ENCODE measurements at places on chromosomes 16 and 17.

- no peak for DNase-seq
Measured at GRCh38 chr17:64131606-64132270, 1.8 kb upstream of the ERN1 start.

- no peak for DNase-seq
Measured at GRCh38 chr16:30771726-30772125, 9.6 kb downstream of the RNF40 start.

DNA sequence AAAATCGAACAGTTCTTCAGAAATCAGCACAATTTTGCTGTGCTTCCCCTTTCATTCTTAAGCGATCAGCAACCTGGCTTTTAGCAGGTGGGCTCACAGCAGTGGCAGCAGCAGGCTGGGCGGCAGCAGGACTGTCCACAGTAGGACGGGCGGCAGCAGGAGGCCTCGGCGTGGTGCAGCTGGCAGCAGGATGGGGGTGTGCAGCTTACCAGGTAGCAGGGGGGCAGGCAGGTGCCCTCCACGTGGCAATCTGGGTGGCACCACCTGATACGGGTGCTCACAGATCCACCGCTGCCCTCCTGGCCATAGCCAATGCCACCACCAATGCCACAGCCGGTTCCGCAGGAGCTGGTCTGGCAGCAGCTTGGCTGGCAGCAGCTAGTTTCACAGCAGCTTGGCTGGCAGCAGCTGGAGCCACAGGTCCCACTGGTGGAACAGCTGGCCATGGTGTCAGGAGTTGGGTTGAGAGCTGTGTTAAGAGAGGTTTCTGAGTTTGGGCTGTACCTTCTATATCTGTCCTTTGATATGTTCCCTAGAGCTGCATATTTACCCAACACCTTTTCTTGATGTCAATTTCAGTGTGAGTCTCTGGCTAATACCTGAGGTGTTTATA, at the start of gene KRTAP1-4:
TSS of gene KRTAP1-4 (minus strand) at position 563 of the 613 bp plus-strand sequence. CDS start at position 446, 117 bp downstream.
- DNase-seq = no peak

DNA sequence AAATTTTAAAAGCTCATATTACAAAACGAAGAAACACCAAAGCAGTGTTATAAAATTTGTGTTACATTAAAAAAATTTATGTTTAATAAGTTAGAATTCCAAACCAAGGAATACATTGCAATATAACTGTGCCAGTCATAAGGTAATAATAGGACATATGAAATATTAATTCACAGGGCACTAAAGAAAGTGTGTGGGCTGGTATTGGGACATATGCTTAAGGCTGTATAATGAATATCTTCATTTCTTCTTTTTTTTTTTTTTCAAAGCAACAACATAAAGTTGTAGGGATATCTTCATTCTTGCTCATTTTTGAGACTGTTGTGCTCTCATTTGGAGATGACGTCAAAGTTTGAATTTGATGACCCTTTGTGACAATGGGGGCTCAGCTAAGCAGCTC, 17.5 kb upstream of the FBXO47 start:
- DNase-seq = no peak

DNA sequence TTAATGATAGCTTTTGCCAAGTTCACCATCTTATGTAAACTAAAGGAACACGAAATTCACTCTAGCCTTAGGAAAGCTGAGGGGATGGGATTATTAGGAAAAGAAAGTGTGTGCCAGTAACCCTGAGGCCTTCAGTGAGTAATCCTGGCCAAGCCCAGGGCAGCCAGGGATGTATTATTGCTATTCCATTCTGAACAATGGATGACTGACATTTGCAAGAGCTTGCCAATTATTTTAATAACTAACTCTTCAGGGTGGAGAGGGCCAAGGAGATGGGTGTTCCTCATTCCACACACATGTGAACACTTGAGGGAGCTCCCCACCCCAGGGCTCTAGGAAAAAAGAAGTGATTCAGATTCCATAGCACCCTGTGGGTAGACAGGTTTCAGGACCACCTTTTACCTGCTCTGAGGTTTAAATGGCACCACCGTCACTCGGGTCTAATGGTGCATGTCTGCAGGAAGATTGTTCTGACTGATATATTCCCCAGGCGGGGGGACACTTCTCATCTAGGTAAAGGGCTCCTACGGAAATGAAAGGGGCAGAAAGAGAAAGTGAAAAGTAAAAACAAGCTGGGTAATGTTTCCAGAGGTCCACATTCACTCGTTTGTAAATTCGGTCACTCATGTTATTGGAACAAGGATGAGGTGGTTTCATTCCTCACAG, 41.5 kb downstream of the TK2 start:
- DNase-seq = no peak

All from D721Med (cell line).